ENCODE measurements at places on chromosomes 7 and 10.
A peak's percentile ranks its signal among the peaks of the same experiment; 100 is the strongest.

- no peaks in the 10 kb centered on the region for H3K27me3 ChIP-seq
- no peak overlapping the region for H3K27ac ChIP-seq
- no peak for DNase-seq
- no peak overlapping the region for H3K4me3 ChIP-seq
- H3K36me3 ChIP-seq = no peaks in the 10 kb centered on the region
Measured at GRCh38 chr10:21195252-21195651, 298.1 kb upstream of the NEBL start.

GRCh38 chr10:129274748-129275474 lies 192.1 kb upstream of the MGMT start:
- no peak overlapping the region for H3K4me3 ChIP-seq
- no peaks in the 10 kb centered on the region for H3K27me3 ChIP-seq
- H3K36me3 ChIP-seq = no peaks in the 10 kb centered on the region
- DNase-seq = no peak

DNA sequence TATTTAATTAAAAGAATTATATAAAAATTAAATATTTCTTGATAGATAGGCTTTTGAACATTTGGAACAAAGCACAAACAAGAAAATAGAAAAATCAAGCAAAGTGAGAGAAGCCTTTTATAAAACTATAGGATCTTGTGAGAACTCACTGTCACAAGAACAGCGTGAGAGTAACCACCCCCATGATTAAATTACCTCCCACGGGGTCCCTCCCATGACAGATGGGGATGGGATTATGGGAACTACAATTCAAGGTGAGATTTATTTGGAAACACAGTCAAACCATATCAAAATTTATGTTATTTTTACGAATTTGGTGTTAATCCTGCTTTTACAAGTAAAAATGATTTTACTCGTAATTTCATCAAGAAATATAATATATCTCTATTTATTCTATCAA lies 1136.1 kb upstream of the POT1 start:
- no peaks in the 10 kb centered on the region for H3K4me1 ChIP-seq
- no peak for DNase-seq
- no peak overlapping the region for H3K4me3 ChIP-seq
- no peaks in the 10 kb centered on the region for H3K36me3 ChIP-seq

- no peak overlapping the region for H3K4me3 ChIP-seq
- no peaks in the 10 kb centered on the region for H3K36me3 ChIP-seq
- no peak overlapping the region for H3K27ac ChIP-seq
- H3K4me1 ChIP-seq = peaks cover 22% of the 10 kb centered on the region
Measured at GRCh38 chr7:152762056-152762455, 2.5 kb downstream of the ACTR3B start.

DNA sequence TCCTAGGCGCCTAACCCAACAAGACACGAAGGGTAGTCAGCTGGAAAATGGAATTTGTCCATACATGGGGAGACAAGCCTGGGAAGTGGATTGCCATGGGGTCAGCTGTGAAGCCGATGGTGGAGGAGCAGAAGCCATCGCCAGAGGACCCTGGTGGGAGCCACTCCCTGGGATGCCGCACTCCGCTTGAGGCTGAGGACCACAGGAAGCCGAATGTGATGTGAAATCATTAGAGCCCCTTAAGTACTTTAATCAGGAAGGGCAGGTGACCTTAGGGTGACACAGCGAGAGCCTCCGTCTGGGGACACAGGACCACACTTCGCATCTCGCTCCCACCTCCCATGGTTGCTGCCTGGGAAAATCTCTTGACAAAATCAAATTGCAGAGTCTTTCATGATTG lies 614.6 kb upstream of the MGMT start:
- no peaks in the 10 kb centered on the region for H3K27me3 ChIP-seq
- peaks cover 50% of the 10 kb centered on the region for H3K4me1 ChIP-seq
- no peak overlapping the region for H3K4me3 ChIP-seq
- peak; percentile 78 for DNase-seq
- peak overlapping the region; percentile 46 for H3K27ac ChIP-seq
- no peaks in the 10 kb centered on the region for H3K36me3 ChIP-seq

- H3K4me1 ChIP-seq = no peaks in the 10 kb centered on the region
- DNase-seq = no peak
- no peak overlapping the region for H3K27ac ChIP-seq
- no peaks in the 10 kb centered on the region for H3K27me3 ChIP-seq
Measured at GRCh38 chr10:108452533-108452932, 1288.0 kb upstream of the SORCS1 start.

DNA sequence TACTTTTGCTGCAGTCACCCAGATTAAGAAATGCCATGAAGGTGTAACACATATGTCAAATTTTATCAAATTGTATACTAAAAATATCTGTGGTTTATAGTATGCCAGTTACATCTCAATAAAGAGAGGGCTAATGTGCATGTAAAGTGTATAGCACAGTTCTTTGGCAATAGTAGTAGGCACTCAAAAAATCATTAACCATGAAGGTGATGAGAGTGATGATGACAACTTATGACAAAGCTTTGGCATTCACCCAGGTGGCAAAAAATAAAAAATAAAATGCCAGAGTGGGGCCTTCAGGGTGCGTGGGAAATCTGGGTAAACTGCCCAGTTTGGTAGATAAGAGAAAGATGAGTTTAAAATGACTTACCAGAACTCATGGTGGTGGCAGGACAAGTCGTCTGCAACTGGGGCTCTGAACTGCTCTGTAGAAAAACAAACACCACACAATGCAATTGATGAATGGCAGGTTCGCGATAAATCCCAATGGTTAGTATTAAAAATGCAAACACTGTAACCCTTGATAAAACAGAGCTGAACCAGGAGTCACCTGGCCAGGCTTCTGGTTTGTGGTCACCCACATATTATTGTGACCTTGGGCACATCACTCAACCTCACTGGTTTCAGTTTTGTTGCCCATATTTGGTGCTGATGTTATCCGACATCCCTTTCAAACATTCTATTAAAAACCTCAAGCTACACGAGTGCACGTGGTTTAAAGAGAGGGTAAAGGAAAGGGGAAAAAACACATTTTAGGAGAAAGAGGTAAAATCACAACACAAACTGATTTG lies 120.2 kb downstream of the SORBS1 start:
- H3K27ac ChIP-seq = peak overlapping the region; percentile 85
- peaks cover 100% of the 10 kb centered on the region for H3K4me1 ChIP-seq
- no peaks in the 10 kb centered on the region for H3K27me3 ChIP-seq
- peaks cover 16% of the 10 kb centered on the region for H3K36me3 ChIP-seq
- H3K4me3 ChIP-seq = no peak overlapping the region

DNA sequence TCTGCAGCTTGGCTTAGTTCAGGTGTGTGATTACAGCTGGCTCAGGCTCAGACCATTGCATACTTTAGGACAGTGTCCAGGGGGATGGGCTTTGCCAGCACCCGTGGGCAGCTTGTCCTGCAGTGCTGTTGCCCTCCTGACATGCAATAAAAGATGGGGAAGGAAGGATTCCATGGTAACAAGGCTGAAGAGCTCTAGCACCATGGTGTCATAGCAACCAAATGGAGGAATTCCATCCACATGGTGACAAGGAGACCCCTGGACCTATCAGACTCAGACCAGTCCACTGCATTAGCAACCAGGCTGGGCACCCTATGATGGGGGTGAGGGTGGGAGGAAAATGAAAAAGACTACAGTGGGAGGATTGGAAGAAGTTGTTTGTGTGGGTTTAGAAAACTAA lies 49.9 kb downstream of the SORCS3 start:
- no peak overlapping the region for H3K4me3 ChIP-seq
- H3K27me3 ChIP-seq = peaks cover 11% of the 10 kb centered on the region
- H3K36me3 ChIP-seq = no peaks in the 10 kb centered on the region
- no peaks in the 10 kb centered on the region for H3K4me1 ChIP-seq

DNA sequence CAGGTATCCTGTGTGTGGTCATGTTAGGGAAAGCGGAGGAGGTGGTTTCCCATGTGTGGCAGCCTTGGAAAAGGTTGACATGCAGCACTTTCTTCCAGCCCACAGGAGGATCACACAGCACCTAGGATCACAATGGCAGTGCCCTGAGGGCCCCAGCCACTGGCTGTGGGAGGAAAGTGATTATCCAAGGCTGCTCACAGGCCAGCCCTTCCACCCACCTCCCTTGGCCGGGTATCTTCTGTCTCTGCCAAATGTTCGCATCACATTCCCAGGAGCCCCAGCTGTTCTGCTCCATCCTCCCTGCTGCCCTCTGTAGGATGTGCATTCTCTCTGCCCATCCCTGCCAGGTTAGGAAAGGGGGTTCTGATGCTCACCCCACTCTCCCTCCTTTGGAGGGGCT lies 2.5 kb upstream of the MLXIPL start:
- peaks cover 32% of the 10 kb centered on the region for H3K27me3 ChIP-seq
- no peak for DNase-seq
- no peak overlapping the region for H3K4me3 ChIP-seq
- H3K4me1 ChIP-seq = peaks cover 9% of the 10 kb centered on the region
- no peak overlapping the region for H3K27ac ChIP-seq

- peaks cover 44% of the 10 kb centered on the region for H3K36me3 ChIP-seq
- H3K27ac ChIP-seq = no peak overlapping the region
- no peaks in the 10 kb centered on the region for H3K27me3 ChIP-seq
- H3K4me3 ChIP-seq = no peak overlapping the region
Measured at GRCh38 chr10:30046476-30046875, 12.9 kb downstream of the JCAD start.

GRCh38 chr10:16436367-16436757 lies 448 bp upstream of the PTER start:
- DNase-seq = no peak
- H3K27ac ChIP-seq = peak overlapping the region; percentile 74
- peak overlapping the region; percentile 85 for H3K4me3 ChIP-seq
- no peaks in the 10 kb centered on the region for H3K36me3 ChIP-seq
- H3K27me3 ChIP-seq = no peaks in the 10 kb centered on the region
- H3K4me1 ChIP-seq = peaks cover 22% of the 10 kb centered on the region
